Iris pigment epithelial cell (primary cell): ENCODE measurements at places on chromosomes 4 and X.

- DNase-seq: no peak
These were observed 56.2 kb downstream of the WFS1 start for GRCh38 chr4:6325788-6326290.

DNA sequence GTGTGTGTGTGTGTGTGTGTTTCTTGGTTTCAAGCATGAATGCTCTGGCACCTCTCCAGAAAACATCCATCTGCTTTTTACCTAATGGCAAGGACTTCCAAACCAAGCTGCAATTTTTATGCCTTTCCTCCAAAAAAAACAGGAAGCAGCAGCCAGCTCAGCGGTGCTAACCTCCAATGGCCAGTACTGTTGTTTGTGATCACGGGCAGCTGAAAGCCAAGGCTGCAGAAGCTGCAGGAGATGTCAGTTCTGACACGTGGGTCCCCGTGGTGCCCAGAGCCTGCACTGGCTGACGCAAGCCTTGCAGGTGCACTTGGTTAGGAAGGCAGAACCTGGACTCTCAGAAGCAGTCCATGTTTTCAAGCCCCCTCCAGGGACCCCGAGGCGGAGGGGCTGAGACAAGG is 313.6 kb upstream of the DDX53 start:
- DNase-seq: peak; percentile 55

- peak; percentile 31 for DNase-seq
These were observed 79.8 kb downstream of the RLIM start for GRCh38 chrX:74534569-74535038.

DNA sequence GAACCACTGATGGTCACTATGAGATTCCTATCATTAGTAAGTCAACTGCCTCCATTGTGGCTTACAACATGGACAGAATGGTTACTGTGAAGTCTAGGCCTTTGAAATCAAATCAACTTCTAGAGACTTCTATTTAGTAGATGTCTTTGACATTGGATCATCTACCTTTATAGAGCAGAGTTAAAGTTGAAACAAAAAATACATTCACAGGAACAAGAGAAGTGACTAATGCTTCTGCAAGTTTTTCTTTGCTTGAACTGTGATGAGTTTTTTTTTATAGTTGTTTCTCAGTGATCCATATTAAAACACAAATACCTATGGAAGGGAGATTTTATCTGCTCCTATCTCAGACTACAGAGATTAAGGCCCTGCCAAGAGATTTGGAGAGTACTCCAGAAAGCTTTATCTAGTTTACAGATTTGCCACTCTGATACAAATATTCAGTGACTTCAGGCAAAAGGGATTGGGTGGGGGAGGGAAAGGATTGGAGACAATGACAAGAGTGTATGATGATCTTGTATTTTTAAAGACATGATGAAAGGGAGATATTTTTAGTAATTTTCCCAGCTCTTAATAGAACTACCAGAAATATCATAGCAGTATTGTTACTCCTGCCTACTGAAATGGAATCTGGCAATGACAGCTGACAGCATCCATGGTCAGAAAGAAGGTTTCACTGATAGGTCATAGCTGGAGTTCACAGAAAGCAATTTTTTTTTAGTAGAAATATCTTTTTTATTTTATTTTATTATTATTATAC is 16.0 kb upstream of the EPGN start:
- DNase-seq: no peak

GRCh38 chrX:42128020-42128419 is 204.7 kb upstream of the CASK start:
- no peak for DNase-seq

DNA sequence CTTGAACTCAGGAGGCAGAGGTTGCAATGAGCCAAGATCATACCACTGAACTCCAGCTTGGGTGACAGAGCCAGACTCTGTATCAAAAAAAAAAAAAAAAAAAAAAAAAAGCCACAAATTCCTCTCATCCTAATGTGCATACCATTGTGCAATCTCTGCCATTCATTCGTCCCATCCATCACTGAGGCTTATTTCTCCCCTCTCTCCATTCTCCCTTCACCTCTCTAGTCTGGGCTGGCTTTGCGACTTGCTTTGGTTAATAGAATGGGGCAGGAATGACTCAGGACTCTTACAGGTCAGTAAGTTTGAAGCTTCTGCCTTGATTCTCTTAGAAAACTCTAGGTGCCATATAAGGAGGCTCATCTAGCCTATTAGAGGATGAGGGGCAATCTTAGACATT is 60.3 kb upstream of the DDX3X start:
- DNase-seq: peak; percentile 48

- no peak for DNase-seq
These were observed 438.1 kb upstream of the PCDH10 start for GRCh38 chr4:132710971-132711370.

DNA sequence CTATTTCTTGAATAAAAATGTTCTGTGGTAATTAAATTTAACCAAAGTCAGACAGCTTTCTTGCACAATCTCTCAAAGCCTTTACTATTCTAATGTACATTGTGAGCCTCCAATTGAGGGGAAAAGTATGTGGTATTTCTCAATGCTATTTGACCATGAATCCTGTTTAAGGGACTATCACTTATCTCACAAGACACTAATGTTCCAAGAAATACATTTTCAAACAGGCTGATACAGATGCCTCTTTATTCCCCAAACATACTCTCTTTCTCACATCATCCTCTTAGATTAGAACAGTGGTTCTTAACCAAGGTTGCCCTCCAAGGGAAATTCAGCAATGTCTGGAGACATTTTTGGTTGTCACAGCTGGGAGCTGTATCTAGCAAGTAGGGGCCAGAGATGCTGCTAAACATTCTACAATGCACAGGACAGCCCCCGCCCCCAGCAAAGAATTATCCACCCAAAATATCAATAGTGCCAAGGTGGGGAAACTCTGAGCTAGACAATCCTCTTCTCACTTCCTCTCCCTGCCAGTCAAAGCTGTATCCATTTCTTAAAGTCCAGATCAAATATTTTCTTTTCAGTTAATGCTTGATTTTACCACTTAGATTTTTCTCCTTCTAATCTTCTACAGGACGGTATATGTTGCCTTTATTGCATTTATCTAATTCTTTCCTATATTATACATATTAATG is 129.2 kb upstream of the TRIM2 start:
- peak; percentile 41 for DNase-seq
